CD4-positive, alpha-beta T cell (primary cell): ENCODE measurements at places on chromosomes 7 and 10. TPM values are rescaled to one million over a fixed set of nuclear protein-coding genes. Genes with fewer than 3 reads are reported as not detected.

GRCh38 chr10:124283215-124283948 lies 135.3 kb downstream of the OAT start:
- no peak overlapping the region for H3K4me3 ChIP-seq
- H3K36me3 ChIP-seq, result no peaks in the 10 kb centered on the region
- DNase-seq, result no peak
- H3K27me3 ChIP-seq, result no peaks in the 10 kb centered on the region

SLC13A1 gene
- not detected for total RNA-seq

GPR26 gene
- total RNA-seq, result not detected

GRCh38 chr7:157523371-157523765 lies 186.6 kb downstream of the DNAJB6 start:
- H3K27me3 ChIP-seq, result no peaks in the 10 kb centered on the region
- H3K27ac ChIP-seq, result no peak overlapping the region
- no peaks in the 10 kb centered on the region for H3K36me3 ChIP-seq
- no peak overlapping the region for H3K4me3 ChIP-seq

- H3K27me3 ChIP-seq, result no peaks in the 10 kb centered on the region
- no peak overlapping the region for H3K4me3 ChIP-seq
- H3K36me3 ChIP-seq, result no peaks in the 10 kb centered on the region
- H3K27ac ChIP-seq, result no peak overlapping the region
- no peaks in the 10 kb centered on the region for H3K4me1 ChIP-seq
These were observed 61.3 kb downstream of the TACC2 start for GRCh38 chr10:122050311-122050710.

DNA sequence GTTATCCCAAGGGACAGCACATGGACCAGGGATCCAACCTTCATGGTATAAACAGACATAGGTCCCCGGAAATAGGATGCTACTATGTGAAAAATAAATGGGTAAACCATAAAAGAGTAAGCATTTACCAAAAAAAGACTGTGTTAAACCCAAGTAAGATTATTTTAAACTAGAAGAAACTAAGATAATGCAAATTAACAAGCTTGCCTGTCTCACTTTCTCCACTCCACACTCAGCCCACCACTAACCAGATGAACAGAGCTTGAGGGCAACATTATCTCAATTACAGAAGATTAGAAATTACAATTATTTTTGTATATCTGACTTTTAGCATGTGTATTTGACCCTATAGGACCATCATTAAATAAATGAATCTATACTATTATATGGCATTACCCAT lies 117.2 kb upstream of the CAV2 start:
- no peak overlapping the region for H3K27ac ChIP-seq
- H3K27me3 ChIP-seq, result peaks cover 4% of the 10 kb centered on the region
- no peak for DNase-seq
- H3K36me3 ChIP-seq, result no peaks in the 10 kb centered on the region
- H3K4me1 ChIP-seq, result no peaks in the 10 kb centered on the region

GRCh38 chr7:1103009-1103788 lies 15.3 kb downstream of the GPER1 start:
- H3K4me3 ChIP-seq, result peak overlapping the region; percentile 9
- H3K27me3 ChIP-seq, result no peaks in the 10 kb centered on the region
- no peak overlapping the region for H3K27ac ChIP-seq

- H3K4me3 ChIP-seq, result no peak overlapping the region
- peaks cover 21% of the 10 kb centered on the region for H3K4me1 ChIP-seq
- H3K27me3 ChIP-seq, result no peaks in the 10 kb centered on the region
- no peaks in the 10 kb centered on the region for H3K36me3 ChIP-seq
- H3K27ac ChIP-seq, result no peak overlapping the region
These were observed 36.3 kb downstream of the CUX1 start for GRCh38 chr7:101853684-101854083.

- H3K27me3 ChIP-seq, result peaks cover 6% of the 10 kb centered on the region
- no peaks in the 10 kb centered on the region for H3K36me3 ChIP-seq
- H3K4me1 ChIP-seq, result no peaks in the 10 kb centered on the region
- no peak overlapping the region for H3K4me3 ChIP-seq
- H3K27ac ChIP-seq, result no peak overlapping the region
These were observed 9.4 kb upstream of the SLC25A28 start for GRCh38 chr10:99629625-99629978.

DNA sequence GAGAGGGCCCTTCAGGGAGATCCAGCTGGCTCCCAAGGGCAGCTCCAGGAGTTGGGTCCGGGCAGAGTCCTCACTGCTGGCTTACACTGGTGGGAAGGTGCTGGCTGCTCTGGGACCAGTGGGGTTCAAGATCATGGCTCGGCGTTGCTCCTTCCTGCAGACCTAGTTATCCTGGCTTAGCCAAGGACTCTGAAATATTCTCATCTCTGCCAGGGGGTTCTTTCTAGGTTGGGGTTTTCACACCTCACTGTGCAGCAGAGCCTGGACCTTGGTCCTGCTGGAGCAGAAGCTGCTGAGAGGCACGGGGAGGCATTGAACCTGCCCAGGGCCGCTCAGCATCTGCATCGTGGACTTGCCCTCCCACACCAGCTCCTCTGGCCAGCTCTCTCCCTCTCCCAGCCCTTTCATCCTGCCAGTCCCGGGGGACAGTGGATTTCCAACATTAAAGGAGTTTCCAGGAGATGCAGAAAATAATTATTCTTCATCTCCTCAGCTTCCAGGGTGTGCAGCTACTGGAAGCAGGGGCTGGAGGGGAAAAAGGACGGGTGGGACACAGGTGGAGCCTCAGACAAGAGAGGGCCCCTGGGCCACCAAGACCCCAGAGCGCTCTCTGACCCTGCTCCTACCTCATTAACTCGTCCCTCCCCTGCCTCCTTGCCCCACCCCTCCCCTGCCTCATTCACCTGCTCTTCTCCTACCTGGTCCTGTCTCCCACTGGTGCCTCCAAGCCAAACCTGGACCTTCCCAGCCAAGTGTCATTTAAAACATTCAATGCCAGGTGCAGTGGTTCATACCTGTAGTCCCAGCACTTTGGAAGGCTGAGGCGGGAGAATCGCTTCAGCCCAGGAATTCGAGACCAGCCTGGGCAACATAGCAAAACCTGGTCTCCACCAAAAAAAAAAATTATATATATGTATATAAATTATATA lies 42.5 kb downstream of the JAKMIP3 start:
- no peaks in the 10 kb centered on the region for H3K4me1 ChIP-seq
- no peak overlapping the region for H3K4me3 ChIP-seq
- no peaks in the 10 kb centered on the region for H3K27me3 ChIP-seq
- H3K27ac ChIP-seq, result no peak overlapping the region
- H3K36me3 ChIP-seq, result no peaks in the 10 kb centered on the region
- no peak for DNase-seq

DNA sequence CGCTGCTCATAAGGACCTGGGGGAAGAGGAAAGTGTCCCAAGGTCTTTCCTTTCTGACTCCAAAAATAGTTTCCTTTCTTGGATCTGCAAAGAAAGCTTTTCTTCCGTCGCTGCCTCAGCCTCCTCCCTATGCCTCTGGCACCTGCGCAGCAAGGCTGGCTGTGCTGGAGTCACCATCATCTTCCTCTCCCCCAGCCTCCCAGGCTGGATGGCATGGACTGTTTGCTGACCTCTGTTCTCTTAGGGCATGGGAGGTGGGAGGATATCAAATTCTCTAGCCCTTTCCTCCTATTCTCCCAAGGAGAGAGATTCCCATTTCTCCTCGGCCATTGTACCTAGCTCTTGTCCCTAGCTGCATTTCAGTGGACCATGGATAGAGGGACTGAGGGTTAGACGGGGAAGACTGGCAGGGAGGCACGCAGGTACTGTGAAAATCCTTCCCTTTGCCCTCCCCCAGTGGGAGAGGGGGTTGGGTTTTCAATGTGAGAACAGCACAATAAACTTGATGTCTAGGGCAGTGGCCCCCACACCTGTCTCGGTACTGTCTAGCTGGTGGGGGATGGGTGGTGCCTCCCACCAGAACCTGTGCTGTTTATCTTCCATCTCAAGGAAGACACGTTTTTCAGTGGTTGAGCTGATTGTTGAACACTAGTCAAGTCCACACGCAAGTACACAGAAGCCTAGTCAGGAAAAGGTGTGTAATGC lies 2.6 kb downstream of the PPP1R35 start:
- H3K4me1 ChIP-seq, result peaks cover 67% of the 10 kb centered on the region
- H3K36me3 ChIP-seq, result peaks cover 30% of the 10 kb centered on the region
- H3K4me3 ChIP-seq, result no peak overlapping the region
- no peak for DNase-seq
- no peaks in the 10 kb centered on the region for H3K27me3 ChIP-seq
- no peak overlapping the region for H3K27ac ChIP-seq

- no peaks in the 10 kb centered on the region for H3K27me3 ChIP-seq
- no peak overlapping the region for H3K4me3 ChIP-seq
These were observed 3.2 kb downstream of the PARP12 start for GRCh38 chr7:140059273-140060242.

GRCh38 chr7:130988443-130988842 lies 254.4 kb upstream of the KLF14 start:
- no peak overlapping the region for H3K4me3 ChIP-seq
- peak overlapping the region; percentile 88 for H3K27ac ChIP-seq
- H3K36me3 ChIP-seq, result peaks cover 27% of the 10 kb centered on the region
- H3K4me1 ChIP-seq, result peaks cover 88% of the 10 kb centered on the region
- no peaks in the 10 kb centered on the region for H3K27me3 ChIP-seq
- no peak for DNase-seq

- no peaks in the 10 kb centered on the region for H3K36me3 ChIP-seq
- no peak overlapping the region for H3K27ac ChIP-seq
- H3K4me3 ChIP-seq, result no peak overlapping the region
- no peaks in the 10 kb centered on the region for H3K4me1 ChIP-seq
- H3K27me3 ChIP-seq, result no peaks in the 10 kb centered on the region
- no peak for DNase-seq
These were observed 322.5 kb upstream of the POM121L12 start for GRCh38 chr7:52712938-52713337.

GRCh38 chr10:73639286-73639685 lies 2.0 kb downstream of the MYOZ1 start:
- no peak overlapping the region for H3K4me3 ChIP-seq
- H3K36me3 ChIP-seq, result no peaks in the 10 kb centered on the region
- DNase-seq, result no peak
- H3K27ac ChIP-seq, result no peak overlapping the region
- H3K27me3 ChIP-seq, result peaks cover 4% of the 10 kb centered on the region

CCDC172 gene
- total RNA-seq, result not detected

- peak within 1 kb of the TSS; percentile 42 for H3K4me3 ChIP-seq
- H3K27me3 ChIP-seq, result peaks cover 85% of the 10 kb centered on the region
- peaks cover 13% of the 10 kb centered on the region for H3K4me1 ChIP-seq
- H3K27ac ChIP-seq, result no peak within 1 kb of the TSS
These were observed at the start of gene TBX20 for GRCh38 chr7:35253710-35254495. Gene TBX20, minus strand, starts transcription at chr7:35254100. Its CDS starts 480 bp downstream, at chr7:35253620.

TBC1D12 gene
- total RNA-seq, result 0.27 TPM

GRCh38 chr10:43452356-43452914 lies 15.5 kb downstream of the ZNF487 start:
- peak overlapping the region; percentile 6 for H3K4me3 ChIP-seq
- peaks cover 61% of the 10 kb centered on the region for H3K4me1 ChIP-seq
- H3K27me3 ChIP-seq, result no peaks in the 10 kb centered on the region
- H3K27ac ChIP-seq, result peak overlapping the region; percentile 75
- no peaks in the 10 kb centered on the region for H3K36me3 ChIP-seq
- no peak for DNase-seq

GRCh38 chr10:29012926-29013554 lies 275.8 kb upstream of the LYZL1 start:
- no peaks in the 10 kb centered on the region for H3K36me3 ChIP-seq
- no peaks in the 10 kb centered on the region for H3K27me3 ChIP-seq
- no peak overlapping the region for H3K27ac ChIP-seq
- no peaks in the 10 kb centered on the region for H3K4me1 ChIP-seq

FAM25C gene
- total RNA-seq, result not detected

GRCh38 chr10:47030191-47030703 lies 119.0 kb downstream of the PTPN20 start:
- no peaks in the 10 kb centered on the region for H3K36me3 ChIP-seq
- H3K27me3 ChIP-seq, result no peaks in the 10 kb centered on the region
- H3K27ac ChIP-seq, result no peak overlapping the region
- H3K4me3 ChIP-seq, result no peak overlapping the region

LUC7L2 gene
- 177 TPM for total RNA-seq

DNA sequence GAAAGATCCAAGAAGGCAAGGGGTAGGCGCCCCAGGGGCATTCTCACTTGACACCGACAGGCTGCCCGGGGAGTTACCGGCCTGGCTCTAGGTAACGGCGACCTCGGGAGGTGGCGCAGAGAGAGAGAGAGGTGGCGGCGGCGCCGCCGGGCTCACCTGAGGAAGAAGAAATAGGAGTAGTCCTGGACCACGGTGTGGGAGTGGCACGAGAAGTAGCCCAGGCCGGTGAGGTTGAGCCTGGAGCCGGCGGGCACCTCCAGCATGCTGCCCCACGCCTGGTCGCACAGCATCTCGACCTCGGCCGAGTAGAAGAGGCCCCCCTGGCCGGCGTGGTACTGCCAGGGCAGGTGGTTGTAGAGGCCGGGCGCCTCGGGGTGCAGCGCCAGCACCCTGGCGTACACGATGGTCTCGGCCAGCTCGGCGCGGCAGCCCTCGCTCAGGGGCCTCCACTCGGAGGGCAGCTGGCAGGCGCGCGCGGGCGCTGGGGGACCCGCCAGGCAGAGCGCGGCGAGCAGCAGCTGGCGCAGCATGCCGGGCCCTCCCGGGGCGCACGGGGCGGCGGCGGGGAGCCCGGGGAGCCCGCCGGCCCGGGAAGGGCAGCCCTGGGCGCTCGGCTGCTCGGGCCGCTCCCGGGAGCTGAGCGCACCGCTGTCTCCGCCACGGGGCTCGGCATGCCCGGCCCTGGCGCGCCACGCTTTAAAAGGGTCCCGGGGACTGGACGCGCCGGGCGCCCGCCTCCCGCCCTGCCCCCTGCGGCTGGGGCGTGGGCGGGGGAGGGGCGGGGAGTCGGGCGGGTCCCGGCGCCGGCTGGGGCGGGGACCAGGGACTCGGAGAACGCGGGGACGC lies at the start of gene CCDC3:
Gene CCDC3, minus strand, starts transcription at position 673 of the 846 bp plus-strand sequence. Its CDS starts 143 bp downstream, at position 530.
- H3K4me3 ChIP-seq, result no peak within 1 kb of the TSS
- no peak within 1 kb of the TSS for H3K27ac ChIP-seq
- no peaks in the 10 kb centered on the region for H3K4me1 ChIP-seq
- DNase-seq, result peak; percentile 2
- H3K36me3 ChIP-seq, result no peaks in the 10 kb centered on the region

GRCh38 chr10:89869180-89869579 lies 167.8 kb downstream of the KIF20B start:
- DNase-seq, result no peak
- no peaks in the 10 kb centered on the region for H3K4me1 ChIP-seq
- H3K27ac ChIP-seq, result no peak overlapping the region
- H3K36me3 ChIP-seq, result no peaks in the 10 kb centered on the region
- no peaks in the 10 kb centered on the region for H3K27me3 ChIP-seq
- no peak overlapping the region for H3K4me3 ChIP-seq
